Hypothalamus (tissue), 51 donors: ENCODE measurements at places on chromosomes 2 and 18.

GRCh38 chr2:64637000-64637635, 16.6 kb downstream of the SERTAD2 start:
- no peak for DNase-seq

GRCh38 chr18:57841568-57841967, 38.5 kb upstream of the ATP8B1 start:
- no peak for DNase-seq

- no peak for DNase-seq
These were observed 660.6 kb downstream of the NYAP2 start for GRCh38 chr2:226059961-226060627.

DNA sequence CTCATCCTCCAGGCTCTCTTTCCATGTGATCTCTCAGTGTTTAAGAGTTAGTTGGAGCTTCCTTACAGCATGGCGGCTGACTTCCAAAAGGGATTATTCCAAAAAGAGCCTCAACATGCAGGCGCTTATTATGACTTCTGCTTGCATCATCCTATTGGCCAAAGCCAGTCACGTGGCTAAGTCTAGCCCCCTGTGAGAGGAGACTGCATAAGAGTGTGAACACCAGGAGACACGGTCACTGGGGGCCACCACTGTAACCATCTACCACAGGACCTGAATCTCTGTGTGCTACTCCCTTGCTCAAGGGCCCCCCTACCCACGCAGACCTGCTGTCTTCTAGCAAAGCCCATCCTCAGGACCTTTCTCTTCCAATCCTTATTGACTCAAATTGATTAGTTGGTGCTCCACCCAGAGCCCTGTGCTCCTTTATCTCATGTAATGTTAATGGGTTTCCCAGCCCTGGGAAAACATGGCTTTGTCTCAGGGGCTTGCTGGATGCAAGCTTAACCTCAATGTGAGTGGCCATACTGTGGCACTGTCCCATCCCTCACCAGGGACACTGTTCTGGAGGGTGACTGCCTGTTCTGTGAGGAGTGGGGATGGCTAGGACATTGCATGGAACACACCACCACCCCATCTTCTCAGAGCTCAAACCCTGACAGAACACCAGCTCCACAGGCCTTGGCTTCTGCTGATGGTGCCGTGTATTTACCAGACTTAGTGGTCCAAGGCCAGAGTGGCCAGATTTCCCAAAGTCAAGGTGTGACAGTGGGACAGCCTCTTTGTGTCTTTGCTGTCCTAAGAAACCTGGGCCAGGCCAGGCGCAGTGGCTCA, 4.2 kb downstream of the IL1RN start:
- no peak for DNase-seq

GRCh38 chr2:43553341-43553855, 42.4 kb downstream of the THADA start:
- no peak for DNase-seq

GRCh38 chr2:72395096-72395495, 247.4 kb upstream of the CYP26B1 start:
- no peak for DNase-seq

DNA sequence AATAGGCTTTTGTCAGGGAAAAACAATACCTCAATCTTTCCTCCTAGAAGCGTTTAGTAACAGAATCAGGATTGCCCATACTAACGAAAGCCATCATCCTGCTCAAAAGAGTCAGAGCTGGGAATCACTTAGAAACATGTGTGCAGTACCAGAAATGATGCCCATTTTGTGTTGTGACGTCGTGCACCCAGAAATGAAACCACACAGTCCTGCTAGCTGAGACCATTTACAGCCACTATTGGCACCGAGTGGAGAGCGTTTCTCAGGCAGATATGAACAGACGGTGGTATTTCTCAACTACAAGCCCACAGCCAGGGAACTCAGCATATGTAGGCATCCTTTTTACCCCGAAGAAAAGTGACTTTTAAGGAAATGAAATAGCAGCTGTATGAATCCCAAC, 284.3 kb upstream of the LRATD1 start:
- DNase-seq, result no peak

GRCh38 chr18:13453714-13454113, 235.2 kb downstream of the LDLRAD4 start:
- no peak for DNase-seq

DNA sequence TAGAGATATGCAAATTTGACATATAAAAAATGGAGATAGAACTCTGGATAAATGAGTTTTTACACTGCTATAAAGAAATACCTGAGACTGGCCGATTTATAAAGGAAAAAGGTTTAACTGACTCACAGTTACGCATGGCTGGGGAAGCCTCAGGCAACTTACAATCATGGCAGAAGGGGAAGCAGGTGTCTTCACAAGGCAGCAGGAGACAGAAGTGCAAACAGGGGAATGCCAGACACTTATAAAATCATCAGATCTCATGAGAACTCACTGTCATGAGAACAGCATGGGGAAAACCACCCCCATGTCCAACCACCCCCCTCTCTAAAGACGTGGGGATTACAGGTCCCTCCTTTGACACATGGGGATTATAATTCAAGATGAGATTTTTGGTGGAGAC, 1540.2 kb upstream of the SLC39A10 start:
- DNase-seq, result no peak

GRCh38 chr2:101815739-101816391, 118.4 kb downstream of the MAP4K4 start:
- no peak for DNase-seq

DNA sequence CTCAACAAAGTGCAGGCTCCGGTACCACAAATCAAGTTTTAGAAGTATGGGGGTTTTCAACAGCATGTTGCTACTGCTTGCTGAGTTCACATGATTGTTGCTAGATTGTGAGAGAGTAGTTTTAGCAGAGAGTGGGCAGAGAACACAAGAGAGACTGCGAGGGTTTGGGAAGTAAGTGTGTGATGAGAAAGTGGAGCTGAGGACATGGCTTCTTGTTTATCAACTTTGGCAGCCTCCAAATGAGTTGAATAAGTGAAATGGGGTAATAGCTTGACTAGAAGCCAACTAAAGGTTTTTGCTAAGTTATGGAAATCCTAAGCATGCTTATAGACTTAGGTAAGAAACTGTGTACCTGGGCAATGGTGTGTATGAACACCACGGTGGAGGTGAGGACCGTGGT, 135.1 kb downstream of the CHST9 start:
- DNase-seq, result no peak

GRCh38 chr2:20677301-20678085, 10.5 kb downstream of the GDF7 start:
- DNase-seq, result no peak

DNA sequence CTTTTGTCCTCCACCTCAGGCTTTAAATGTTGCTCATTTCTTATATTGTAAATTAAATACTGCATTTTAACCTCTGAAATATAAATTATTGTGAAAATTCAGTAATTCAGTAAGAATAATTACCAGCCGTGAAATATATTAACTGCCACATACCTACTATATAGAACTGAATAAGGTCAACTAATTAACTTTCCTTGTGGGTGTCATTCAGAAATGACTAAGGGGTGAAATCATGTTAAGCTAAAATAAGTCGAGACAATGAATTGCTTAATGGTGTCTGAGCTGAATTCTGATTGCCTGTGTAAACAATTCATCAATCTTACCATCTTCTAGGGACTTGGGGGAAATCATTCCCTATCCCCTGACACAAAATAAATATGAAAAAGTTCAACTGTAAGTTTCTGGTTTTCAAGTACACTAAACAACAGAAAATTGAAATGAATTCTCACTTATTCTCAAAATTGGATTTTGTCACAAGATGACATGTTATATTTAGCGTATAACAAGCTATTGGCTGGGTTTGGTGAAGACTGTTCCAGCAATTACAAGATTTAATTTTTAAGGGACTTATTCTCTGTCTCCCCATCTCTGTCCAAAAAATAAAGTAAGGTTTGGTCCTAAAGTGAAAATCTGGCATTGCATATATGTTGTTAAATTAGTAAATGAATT, 255.1 kb downstream of the METTL4 start:
- DNase-seq, result no peak

DNA sequence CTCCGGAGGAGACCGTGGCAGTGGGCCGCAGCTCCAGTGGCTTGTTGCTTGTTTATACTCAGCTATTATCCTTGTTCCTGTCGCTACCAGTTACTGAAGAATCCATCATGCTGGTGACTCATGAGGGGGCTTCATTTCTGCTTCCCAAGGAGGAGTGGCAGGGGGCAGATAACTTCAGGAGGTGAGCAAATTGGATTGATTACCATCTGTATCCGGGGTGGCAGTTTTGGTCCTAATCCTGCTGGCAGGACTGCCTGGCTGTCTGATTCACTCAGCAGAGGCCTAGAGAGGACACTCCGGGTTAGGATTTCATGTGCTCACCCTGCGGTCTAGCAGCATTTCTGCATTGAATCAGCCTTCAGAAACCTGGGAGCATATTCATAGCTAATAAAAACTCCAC, 230.0 kb downstream of the ACTR3 start:
- DNase-seq, result no peak

- DNase-seq, result no peak
These were observed 73.2 kb upstream of the NCKAP5 start for GRCh38 chr2:133641497-133641896.

DNA sequence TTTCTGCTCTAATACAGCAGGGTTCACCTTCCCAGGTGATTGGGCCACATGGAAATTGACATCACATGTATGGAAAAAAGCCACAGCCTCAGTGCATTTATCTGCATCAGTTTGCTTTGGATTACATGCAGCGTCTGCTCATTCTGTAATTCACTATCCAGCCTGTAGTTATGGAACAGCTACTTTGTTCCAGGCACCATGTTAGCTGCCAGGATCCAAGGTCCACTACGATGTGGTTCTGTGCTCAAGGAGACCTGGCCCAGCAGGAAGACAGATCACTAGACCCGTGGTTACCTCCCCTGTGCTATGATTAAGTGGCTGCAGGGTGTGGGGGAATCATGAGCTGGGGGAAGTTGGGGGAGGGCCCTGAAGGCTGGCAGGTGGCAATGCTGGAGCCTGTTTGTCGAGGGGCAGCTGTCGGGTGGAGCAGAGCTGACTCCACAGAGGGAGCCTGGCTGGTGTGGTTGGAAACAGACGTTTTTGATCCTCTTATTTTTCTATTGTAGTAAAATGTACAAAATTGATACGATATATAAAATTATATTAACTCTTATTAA, 58.6 kb downstream of the TSHZ1 start:
- DNase-seq, result no peak

DNA sequence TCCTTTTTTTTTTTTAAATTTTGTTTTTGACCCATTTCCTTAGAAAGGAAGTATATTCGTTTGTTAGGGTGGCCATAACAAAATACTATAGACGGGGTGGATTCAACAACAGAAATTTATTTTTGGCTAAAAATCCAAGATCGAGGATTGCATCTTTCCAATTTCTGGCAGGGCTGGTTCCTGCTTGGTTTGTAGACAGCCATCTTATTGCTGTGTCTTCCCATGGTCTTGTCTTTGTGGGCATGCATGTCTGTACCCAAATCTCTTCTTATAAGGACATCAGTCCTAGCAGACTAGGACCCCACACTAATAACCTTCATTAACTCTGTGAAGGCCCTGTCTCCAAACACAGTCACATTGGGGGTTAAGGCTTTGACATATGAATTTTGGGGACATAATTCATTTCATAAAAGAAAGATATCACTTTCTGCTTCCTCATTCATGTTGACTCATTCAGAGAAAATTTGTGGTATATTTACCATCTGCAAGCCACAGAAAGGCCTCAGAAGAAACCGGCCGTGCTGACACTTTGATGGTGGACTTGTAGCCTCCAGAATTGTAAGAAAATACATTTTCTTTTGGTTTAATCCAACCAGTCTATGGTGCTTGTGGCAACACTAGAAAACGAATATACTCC, 262.1 kb downstream of the LPIN1 start:
- DNase-seq, result no peak
